SJCRH30 (cell line): ENCODE measurements at places on chromosomes 1 and 21. TPM values are rescaled to one million over a fixed set of nuclear protein-coding genes. Genes with fewer than 3 reads are reported as not detected.

GRCh38 chr1:152481869-152482664 is 28.5 kb upstream of the LCE5A start:
- H3K27me3 ChIP-seq = no peaks in the 10 kb centered on the region
- no peak overlapping the region for H3K4me3 ChIP-seq
- DNase-seq = no peak
- no peaks in the 10 kb centered on the region for H3K36me3 ChIP-seq

DNA sequence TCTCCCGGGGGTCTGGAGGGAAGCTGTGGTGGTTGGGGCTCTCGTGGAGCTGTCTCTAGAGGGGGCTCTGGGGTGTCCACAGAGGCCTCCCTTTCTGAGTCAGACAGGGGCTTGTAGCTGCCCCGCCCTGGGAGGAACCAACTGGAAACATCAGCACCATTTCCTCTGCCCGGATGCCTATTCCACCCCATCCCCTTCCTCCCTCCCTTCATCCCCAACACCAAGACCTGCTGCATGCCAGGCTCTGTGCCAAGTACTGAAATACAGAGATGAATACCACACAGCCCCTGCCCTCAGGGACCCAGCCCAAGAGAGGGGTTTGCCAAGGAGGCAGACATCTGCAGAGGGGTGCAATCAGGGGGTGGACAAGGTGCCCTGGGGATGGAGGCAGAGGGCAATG is 125.6 kb upstream of the ADAR start:
- H3K36me3 ChIP-seq = peaks cover 21% of the 10 kb centered on the region
- H3K4me1 ChIP-seq = peaks cover 25% of the 10 kb centered on the region
- H3K27ac ChIP-seq = no peak overlapping the region
- H3K4me3 ChIP-seq = no peak overlapping the region
- no peak for DNase-seq

DNA sequence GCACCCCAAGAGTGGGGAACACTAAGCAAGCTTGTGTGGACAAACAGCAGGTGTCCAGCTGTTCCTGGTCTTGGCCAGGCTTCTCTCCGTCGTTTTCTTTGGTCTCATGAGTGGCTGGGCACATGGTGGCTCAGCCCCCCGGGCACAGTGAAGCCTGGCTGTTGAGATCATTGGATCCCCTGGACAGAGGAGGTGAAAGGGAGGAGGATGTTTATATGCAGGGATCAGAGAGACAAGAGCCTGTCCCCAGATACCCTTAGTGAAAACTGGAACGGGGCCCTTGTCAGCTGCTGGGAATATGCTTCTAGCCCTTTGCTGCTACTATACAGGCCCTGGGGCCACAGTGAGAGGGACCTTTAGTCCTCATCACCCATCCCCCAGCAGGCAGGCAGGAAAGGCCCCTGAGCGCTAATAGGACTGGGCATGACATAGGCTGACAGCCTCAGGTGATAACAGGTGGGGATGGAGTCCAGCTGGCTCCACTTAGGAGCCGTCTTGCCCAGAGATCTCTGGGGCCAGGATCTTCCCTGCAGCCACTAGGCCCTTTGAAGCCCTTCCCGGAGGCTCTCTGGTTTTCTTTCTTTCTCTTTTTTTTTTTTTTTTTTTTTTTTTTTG is 16.4 kb downstream of the EPHA8 start:
- H3K27ac ChIP-seq = no peak overlapping the region
- no peak overlapping the region for H3K4me3 ChIP-seq
- H3K4me1 ChIP-seq = peaks cover 15% of the 10 kb centered on the region; the same call in 1 of the 2 replicates
- H3K27me3 ChIP-seq = no peaks in the 10 kb centered on the region
- peak; percentile 40 for DNase-seq

DNA sequence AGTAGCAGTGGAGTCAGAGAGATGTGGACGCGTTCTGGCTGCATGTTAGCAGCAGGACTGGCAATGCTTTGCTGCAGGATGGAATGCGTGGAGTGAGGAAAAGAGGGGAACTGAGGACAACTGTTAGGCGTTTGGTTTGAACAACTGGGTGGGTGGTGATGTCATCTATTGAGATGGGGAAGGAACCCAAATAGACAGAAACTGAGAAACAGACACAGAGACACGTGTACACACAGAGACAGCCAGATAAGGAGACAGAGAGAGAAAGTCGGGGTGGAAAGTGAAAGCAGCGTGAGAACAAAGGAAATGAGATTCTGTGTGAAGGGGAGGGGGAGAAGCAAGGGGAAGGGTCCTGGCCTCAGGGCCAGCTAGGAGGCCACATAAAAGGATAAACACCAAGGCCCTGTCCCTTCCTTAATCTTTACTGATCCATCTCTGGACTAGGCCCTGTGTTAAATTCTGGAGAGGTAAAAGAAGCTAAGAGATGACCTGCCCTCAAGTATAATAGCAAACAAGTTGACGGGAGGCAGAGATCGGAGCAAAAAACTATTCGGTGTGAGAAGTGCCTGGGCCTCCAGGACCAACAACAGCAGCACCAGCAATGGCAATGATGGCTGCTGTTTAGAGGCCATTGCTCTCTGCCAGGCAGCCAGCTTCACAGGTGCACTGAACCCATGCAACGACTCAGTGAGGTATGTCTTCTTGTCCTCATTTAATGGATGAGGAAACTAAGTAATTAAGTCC is 31.6 kb downstream of the VWA5B1 start:
- peaks cover 28% of the 10 kb centered on the region for H3K27me3 ChIP-seq
- H3K36me3 ChIP-seq = no peaks in the 10 kb centered on the region
- H3K27ac ChIP-seq = no peak overlapping the region
- DNase-seq = no peak
- no peak overlapping the region for H3K4me3 ChIP-seq

DNA sequence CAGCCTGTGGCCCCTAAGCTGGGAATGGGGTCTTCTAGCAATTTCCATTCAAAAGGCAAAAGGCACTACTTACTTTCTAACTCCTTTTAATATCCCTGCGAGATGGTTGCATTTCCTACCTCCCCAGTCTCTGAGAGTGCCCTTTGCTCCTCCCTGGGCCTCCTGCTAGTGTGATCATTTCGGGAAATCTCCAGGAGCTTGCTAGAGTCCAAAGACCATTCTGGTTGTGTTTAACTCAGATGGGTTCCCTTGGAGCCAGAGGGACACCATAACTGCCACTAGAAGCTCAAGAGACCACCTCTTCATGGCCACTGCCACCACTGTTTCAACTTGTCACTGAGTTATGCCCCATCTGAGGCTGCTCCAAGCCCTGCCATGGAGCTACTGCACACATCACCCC is 34.4 kb upstream of the CYP4B1 start:
- DNase-seq = no peak
- peaks cover under 1% of the 10 kb centered on the region; the same call in 1 of the 2 replicates for H3K27me3 ChIP-seq
- no peak overlapping the region for H3K4me3 ChIP-seq
- no peaks in the 10 kb centered on the region for H3K4me1 ChIP-seq

GRCh38 chr1:10374442-10374860 is 24.4 kb upstream of the PGD start:
- H3K36me3 ChIP-seq = peaks cover 9% of the 10 kb centered on the region
- no peaks in the 10 kb centered on the region for H3K27me3 ChIP-seq
- peaks cover 10% of the 10 kb centered on the region for H3K4me1 ChIP-seq

DNA sequence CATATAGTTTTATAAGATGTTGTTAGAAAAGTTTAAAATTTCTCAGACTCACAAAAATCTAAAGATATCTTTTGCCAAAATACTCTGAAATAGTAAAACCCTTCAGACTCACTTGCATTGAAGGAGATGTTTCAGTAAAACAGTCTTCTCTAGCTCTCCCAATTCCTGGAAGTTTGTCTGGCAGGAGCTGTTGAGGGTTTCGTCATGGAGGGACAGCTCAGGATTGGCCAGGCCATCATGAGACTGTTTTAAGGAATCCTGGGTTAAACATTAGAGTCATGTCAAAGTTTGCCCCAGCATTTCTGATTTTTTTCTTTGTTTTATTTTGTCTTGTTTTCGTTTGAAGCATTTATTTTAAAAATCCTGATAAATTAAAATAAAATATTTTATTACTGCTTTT is 293.8 kb upstream of the PBX1 start:
- H3K27me3 ChIP-seq = no peaks in the 10 kb centered on the region
- no peak for DNase-seq
- peaks cover 10% of the 10 kb centered on the region; the same call in 1 of the 2 replicates for H3K4me1 ChIP-seq
- no peaks in the 10 kb centered on the region for H3K36me3 ChIP-seq

- H3K4me1 ChIP-seq = no peaks in the 10 kb centered on the region
- no peak overlapping the region for H3K27ac ChIP-seq
- H3K36me3 ChIP-seq = no peaks in the 10 kb centered on the region
- no peaks in the 10 kb centered on the region for H3K27me3 ChIP-seq
- DNase-seq = no peak
Observed at GRCh38 chr1:168427051-168427450, 116.7 kb downstream of the XCL2 start.

GRCh38 chr1:214718724-214719123 is 115.7 kb downstream of the CENPF start:
- no peaks in the 10 kb centered on the region for H3K36me3 ChIP-seq
- no peak for DNase-seq
- H3K27ac ChIP-seq = no peak overlapping the region
- no peaks in the 10 kb centered on the region for H3K27me3 ChIP-seq

- no peak overlapping the region for H3K27ac ChIP-seq
- H3K36me3 ChIP-seq = no peaks in the 10 kb centered on the region
- no peaks in the 10 kb centered on the region; the same call in 1 of the 2 replicates for H3K4me1 ChIP-seq
- no peak overlapping the region for H3K4me3 ChIP-seq
Observed at GRCh38 chr1:219544163-219544846, 68.6 kb downstream of the ZC3H11B start.

DNA sequence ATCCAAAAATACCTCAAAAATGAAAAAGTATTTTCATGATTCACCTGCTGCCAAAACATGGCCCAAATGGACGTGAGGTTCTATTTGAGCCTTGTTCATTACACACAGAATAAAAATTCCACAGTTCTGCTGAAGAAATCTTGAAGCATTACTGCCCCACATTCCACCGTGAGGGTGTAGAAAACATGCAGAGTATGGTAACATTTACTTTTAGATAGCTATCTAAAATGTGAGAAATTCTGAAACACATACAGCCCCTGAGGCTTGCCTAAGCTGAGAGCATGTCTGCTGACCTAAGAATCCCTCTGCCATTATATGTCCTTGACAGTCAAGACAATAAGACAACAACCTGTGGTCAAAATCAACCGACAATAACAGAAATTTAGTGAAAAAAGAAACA is 186.5 kb downstream of the DSCAM start:
- H3K27me3 ChIP-seq = no peaks in the 10 kb centered on the region
- no peaks in the 10 kb centered on the region for H3K4me1 ChIP-seq
- no peak overlapping the region for H3K4me3 ChIP-seq
- no peaks in the 10 kb centered on the region for H3K36me3 ChIP-seq
- no peak overlapping the region for H3K27ac ChIP-seq
- DNase-seq = no peak

GRCh38 chr1:198909973-198910372 is 271.1 kb downstream of the PTPRC start:
- DNase-seq = no peak
- no peak overlapping the region for H3K4me3 ChIP-seq
- no peak overlapping the region for H3K27ac ChIP-seq

- DNase-seq = no peak
- no peaks in the 10 kb centered on the region for H3K36me3 ChIP-seq
- no peak overlapping the region; the same call in 1 of the 2 replicates for H3K27ac ChIP-seq
- no peak overlapping the region for H3K4me3 ChIP-seq
Observed at GRCh38 chr1:235075777-235076308, 52.8 kb downstream of the TOMM20 start.

- H3K36me3 ChIP-seq = no peaks in the 10 kb centered on the region
- H3K27ac ChIP-seq = no peak overlapping the region
- DNase-seq = peak; percentile 65
- no peaks in the 10 kb centered on the region for H3K27me3 ChIP-seq
Observed at GRCh38 chr1:153509729-153510354, 25.9 kb downstream of the S100A6 start.

DNA sequence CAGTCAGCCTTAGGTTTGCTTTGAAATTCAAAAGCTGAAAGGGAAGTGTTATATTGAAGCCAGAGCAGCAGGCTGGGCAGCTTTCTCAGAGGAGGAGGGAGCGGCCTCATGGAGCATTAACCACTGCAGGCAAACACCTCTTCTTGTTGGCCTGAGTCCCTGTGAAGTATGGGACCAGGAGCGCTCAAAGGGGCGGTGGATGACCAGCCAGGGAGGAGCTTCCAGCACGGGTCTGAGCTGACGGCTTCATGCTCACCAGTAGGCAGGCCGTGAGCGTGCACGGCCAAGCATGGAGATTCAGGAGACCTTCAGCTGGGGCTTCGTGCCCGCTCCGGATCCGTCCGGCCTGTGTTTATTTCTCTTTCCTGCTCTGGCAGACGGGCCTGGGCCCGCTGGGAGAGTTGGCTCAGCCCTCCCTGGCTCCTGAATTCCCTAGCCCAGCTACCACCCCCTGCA is 245.2 kb downstream of the TRABD2B start:
- no peak for DNase-seq
- H3K4me3 ChIP-seq = no peak overlapping the region
- no peaks in the 10 kb centered on the region for H3K27me3 ChIP-seq
- H3K36me3 ChIP-seq = no peaks in the 10 kb centered on the region
- no peak overlapping the region for H3K27ac ChIP-seq

GRCh38 chr21:26036916-26037315 is 133.7 kb downstream of the APP start:
- DNase-seq = no peak
- H3K4me3 ChIP-seq = no peak overlapping the region
- peaks cover 40% of the 10 kb centered on the region for H3K36me3 ChIP-seq
- no peak overlapping the region for H3K27ac ChIP-seq
- no peaks in the 10 kb centered on the region for H3K27me3 ChIP-seq
- peaks cover 3% of the 10 kb centered on the region; the same call in 1 of the 2 replicates for H3K4me1 ChIP-seq

Gene CD101
- 1.7 and 2.3 TPM in 2 replicates for total RNA-seq

Gene FBXO28
- 21.2 and 25.3 TPM in 2 replicates for total RNA-seq

Gene S100A6
- total RNA-seq = 38.8 and 48.3 TPM in 2 replicates

Gene KRTAP12-2
- total RNA-seq = not detected in 2 replicates

Gene RNU1-4
- under 0.01 TPM in 2 replicates for total RNA-seq

Gene CFAP74
- not detected in 2 replicates for total RNA-seq

Gene CRTC2
- total RNA-seq = 10.1 and 13.4 TPM in 2 replicates

Gene ACOT11
- 4.3 and 4.4 TPM in 2 replicates for total RNA-seq

Gene FCRLB
- 5.9 and 6.2 TPM in 2 replicates for total RNA-seq

Gene HMGN2
- total RNA-seq = 1,603 and 1,653 TPM in 2 replicates

Gene HOOK1
- 0.03 and 0.20 TPM in 2 replicates for total RNA-seq

Gene GOLPH3L
- 8.9 and 11.6 TPM in 2 replicates for total RNA-seq

Gene PALMD
- 33.0 and 33.5 TPM in 2 replicates for total RNA-seq

Gene KCNJ9
- not detected in 2 replicates for total RNA-seq
